ENCODE measurements at places on chromosomes 3 and 15. TPM values are rescaled to one million over a fixed set of nuclear protein-coding genes. Genes with fewer than 3 reads are reported as not detected.
A peak's percentile ranks its signal among the peaks of the same experiment; 100 is the strongest.

- DNase-seq, result no peak
Observed at GRCh38 chr3:27293939-27294338, 75.2 kb downstream of the NEK10 start.

- DNase-seq, result no peak
Observed at GRCh38 chr3:196547067-196547466, 21.3 kb downstream of the WDR53 start.

DNA sequence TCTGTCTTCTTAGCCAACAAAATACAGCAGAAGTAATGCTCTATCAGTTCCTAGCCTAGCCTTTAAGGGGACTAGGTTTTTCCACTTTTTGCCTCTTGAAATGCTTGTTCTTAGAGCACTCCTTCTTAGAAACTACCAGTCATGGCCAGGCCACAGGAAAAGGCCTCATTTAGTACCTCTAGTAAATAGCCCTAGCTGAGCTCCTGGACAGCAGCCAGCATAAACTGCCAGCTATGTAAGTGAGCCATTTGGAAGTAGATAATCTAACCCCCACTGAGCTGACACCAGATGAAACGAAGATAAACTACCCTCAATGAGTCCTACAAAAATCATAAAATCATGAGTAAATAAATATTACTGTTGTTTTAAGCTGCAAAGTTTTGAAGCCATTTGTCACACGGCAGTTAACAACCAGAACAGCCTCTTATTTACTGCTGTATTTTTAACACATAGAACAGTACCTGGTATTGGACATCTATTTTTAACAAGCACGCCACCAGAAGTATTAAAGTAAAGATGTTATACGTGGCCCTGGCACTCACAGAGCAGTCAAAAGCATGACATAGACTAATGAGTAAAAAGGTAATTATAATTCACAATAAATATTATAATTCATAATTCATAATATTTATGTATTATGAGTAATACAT, 12.0 kb downstream of the TBC1D5 start:
- no peak for DNase-seq

DNA sequence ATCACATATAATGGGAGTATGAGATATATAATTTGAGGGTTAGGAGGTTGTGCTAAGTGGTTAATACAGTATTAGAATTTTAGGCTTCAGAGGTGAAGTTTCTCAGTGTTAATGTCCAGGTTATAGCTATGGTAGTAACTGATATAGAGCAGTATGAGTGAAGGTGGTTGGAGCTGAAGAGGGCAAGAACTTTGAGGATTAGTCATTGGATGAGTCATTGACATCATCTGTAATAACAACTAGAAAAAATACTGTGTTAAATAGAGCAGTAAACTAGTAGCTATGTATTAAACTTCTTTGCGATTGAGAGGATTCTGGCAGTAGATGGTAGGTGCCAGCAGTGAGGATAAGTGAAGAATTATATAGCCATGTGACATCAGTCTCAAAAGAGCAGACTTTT, 47.5 kb upstream of the EIF3J start:
- peak; percentile 30 for DNase-seq

MCTP2 gene
- 6.8 TPM for total RNA-seq

SPRED1 gene
- total RNA-seq, result 15.8 TPM

NR1I2 gene
- not detected for total RNA-seq
